Stimulated activated CD4-positive, alpha-beta T cell treated with anti-CD3 and anti-CD28 coated beads, Interleukin-1b, Interleukin-23, amount 100 ng/mL, for 48 hours (primary cell): ENCODE measurements at places on chromosomes 1 and 21.
A peak's percentile ranks its signal among the peaks of the same experiment; 100 is the strongest.

DNA sequence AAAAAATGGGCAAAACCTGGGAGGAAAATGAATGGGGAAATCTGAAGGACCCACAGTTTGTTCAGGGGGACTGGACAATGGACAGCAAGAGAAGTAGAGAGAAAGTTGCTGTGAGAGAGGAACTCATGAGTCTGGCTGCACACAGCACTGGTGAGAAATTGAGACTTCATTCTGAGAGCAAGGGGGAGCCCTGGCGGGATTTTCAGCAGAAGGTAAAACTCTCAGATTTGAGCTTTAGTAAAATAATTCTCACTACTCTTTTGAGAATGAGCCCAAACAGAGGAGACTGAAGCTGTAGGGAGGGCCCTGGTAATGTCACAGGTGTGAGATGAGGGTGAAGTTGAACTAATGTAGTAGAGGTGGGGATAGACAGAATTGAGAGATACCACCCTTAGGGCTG is 438.6 kb downstream of the OMA1 start:
- DNase-seq = no peak

DNA sequence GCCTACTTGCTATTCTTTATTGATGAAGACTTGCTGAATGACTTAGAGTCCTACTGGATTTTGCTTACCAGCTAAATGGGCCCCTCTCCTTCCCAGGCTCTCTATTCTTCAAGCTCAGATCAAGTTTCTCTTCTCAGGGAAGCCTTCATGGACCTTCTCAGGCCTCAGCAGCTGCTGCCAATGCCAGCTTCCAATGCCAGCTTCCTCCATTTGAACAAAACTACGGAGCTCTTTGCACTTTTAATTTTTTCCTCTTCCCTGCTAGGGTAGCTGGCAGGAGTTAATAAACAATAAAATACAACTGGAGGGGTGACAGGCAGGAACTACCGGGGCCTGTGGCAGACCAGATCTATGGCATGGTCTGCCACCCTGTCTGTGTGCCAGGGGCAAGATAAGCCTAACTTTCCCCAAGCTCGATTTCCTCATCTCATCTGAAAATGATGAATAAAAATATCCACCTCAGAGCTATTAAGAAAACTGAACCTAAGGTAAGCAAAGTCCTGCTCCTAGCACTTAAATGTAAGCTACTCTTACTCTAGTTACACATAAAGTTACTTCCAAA is 995 bp upstream of the IPO13 start:
- DNase-seq = no peak

GRCh38 chr21:42971897-42972275 is 2.5 kb upstream of the PKNOX1 start:
- DNase-seq = no peak

- DNase-seq = no peak
Measured at GRCh38 chr1:94925004-94925403, 1.9 kb downstream of the CNN3 start.

DNA sequence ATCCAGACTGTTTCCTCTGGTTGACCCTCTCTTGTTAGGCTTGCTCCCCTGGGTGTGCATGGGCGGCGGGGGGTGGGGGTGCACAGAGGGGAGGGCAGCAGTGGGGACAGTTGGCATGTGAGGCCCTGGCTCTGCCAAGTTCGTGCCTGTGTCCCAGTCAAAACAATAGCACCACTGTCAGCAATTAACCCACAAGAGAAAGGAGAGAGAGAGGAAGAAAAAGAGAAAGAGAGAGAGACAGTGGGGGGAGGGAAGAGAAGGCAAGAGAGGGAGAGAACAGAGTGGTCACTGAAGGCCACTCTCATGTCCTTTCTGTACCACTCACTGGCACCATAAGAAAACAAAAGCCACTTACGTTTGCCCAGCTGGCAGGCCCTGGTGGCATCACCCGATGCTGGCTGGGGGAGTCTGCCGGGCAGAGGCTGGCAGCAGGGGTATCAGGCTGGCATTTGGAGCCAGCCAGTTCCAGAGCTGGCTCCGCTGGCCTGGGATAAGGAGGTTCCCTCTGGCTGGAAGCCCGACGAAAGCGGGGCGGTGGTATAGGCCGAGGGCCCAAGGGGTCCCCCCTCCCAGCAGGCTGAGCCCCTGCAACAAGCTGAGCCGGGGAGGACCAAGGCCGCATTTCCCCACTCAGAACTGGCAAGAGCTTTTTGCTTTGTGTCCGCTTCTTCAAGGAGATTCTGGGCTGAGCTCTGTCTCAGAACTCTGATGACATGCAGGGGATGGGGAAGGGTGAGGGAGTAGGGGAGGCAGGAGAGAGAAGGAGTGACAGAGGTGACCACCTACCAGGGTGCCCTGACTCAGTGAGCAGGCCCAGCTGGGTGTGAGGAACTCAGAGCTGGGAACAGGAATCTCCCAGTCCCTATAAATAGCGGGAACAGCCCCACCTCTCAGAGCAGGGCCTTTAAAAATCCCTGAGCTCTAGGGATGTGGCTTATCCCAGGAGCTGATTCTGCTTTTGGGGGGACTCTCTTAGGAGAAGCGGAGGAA is 27.9 kb downstream of the PIK3C2B start:
- no peak for DNase-seq

- DNase-seq = peak; percentile 43
Measured at GRCh38 chr1:183989078-183989577, 48.4 kb downstream of the COLGALT2 start.

DNA sequence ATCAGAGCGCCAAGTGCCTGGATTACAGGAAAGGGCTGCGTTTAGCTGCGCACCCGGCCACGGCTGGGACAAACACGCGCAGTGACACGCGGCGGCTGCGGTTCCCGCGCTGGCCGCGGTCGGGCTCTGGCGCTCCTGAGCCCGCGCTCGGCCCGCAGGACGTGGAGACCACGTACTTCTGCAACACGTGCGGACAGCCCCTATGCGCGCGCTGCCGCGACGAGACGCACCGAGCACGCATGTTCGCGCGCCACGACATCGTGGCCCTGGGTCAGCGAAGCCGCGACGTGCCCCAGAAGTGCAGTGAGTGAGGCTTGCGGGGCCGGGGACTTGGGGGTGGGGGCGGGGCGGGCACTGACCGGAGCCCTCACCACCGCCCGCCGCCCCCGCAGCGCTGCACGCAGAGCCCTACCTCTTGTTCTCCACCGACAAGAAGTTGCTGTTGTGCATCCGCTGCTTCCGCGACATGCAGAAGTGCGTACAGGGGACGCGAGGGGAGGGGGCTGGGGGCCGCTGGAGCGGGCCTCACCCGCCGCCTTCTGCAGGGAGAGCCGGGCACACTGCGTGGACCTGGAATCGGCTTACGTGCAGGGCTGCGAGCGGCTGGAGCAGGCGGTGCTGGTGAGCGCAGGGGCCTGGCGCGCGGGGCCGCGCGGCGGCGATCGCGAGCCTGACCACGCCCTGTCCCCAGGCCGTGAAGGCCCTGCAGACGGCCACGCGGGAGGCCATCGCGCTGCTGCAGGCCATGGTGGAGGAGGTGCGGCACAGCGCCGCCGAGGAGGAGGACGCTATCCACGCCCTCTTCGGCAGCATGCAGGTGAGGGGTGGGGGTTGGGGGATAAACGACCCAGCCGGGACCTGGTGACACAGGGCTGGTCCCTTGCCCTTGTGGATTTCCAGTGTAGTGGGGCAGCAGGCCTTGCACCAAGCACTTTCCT is 3.1 kb downstream of the RNF207 start:
- DNase-seq = peak; percentile 32

GRCh38 chr1:19220991-19221390 is 10.9 kb upstream of the UBR4 start:
- DNase-seq = no peak

DNA sequence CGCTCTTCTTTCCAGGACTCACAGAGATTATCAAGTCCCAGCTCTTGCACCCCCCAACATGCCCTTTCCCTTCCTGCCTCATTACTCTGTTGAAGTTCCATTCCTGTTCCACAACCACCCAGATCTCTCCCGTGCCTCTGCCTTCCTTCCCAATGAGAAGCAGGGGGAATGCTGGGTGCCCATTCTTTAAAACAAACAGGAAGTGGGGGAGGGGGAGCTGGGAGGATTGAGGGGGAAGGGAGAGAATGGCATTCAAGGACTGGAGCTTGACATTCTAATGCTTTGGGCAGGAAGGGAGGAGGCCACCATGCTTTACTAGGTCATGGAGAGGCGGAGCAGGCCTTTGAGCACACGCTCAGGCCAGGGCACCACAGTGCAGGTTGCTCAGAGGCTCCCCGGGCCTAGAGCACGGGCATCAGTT is 150.3 kb upstream of the IRF2BP2 start:
- DNase-seq = no peak

- no peak for DNase-seq
Measured at GRCh38 chr1:64234714-64235113, 31.3 kb downstream of the UBE2U start.

- no peak for DNase-seq
Measured at GRCh38 chr21:25942135-25942534, 207.4 kb downstream of the GABPA start.

GRCh38 chr1:72023063-72023930 is 259.0 kb downstream of the NEGR1 start:
- no peak for DNase-seq

DNA sequence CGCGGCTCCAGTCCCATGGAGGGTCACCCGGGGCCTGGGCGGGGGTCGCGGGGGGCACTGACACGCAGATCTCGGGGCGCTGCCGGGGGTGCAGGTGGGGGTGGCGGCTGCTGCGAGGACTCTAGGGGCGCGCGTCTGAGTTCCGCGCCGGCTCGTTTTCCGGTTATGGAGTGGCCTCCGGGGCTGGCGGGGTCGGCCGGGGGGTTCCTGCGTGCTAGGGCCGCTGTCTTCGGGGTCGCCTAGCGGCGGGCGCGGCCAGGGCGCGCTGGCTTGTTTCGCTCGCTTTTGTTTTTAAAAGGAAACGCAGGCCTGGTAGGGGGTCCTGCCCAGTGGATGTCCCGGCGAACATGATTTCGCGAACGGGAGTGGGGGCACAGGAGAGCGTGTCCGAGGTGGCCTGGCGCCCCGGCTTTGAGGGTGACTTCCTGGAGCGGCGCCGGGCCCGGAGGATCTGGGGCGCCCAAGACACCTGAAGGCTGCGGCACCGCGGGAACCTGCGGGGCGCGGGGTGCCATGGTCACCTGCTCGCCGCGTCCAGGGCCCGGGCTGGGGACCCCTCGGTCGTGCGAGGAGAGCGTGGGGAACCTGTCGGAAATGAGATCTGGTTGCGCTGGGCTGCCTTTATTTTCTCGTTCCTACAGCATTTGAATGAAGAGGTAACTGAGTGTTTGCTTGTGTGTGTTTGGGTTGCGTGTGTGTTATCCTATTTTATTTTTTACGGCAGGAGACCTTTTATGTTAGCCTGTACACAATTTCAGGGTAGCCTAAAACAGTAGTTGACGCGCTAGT is 618 bp downstream of the ETS2 start:
- DNase-seq = peak; percentile 13

- no peak for DNase-seq
Measured at GRCh38 chr1:185288435-185288834, 28.6 kb downstream of the IVNS1ABP start.

- no peak for DNase-seq
Measured at GRCh38 chr21:41506611-41507520, 1.1 kb downstream of the TMPRSS2 start.

- no peak for DNase-seq
Measured at GRCh38 chr1:196152975-196153374, 455.3 kb downstream of the KCNT2 start.

DNA sequence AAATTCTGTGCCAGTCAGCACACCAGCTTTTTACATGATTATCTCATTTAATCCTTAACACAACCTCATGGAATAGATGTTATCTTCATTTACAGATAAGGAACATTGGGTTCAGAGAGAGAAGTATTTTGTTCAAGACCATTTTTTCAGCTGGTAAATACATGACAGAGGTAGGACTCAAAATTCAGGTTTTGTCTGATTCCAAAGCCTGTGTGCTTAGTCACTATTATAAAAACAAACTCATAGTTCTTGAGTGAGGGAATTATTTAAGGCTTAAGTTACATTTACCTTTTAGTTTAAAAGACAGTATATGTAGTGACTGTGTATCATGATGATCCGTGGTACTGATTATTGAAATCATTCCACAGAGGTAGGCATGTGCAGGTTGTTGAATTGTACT is 125.2 kb downstream of the MAGI3 start:
- no peak for DNase-seq

DNA sequence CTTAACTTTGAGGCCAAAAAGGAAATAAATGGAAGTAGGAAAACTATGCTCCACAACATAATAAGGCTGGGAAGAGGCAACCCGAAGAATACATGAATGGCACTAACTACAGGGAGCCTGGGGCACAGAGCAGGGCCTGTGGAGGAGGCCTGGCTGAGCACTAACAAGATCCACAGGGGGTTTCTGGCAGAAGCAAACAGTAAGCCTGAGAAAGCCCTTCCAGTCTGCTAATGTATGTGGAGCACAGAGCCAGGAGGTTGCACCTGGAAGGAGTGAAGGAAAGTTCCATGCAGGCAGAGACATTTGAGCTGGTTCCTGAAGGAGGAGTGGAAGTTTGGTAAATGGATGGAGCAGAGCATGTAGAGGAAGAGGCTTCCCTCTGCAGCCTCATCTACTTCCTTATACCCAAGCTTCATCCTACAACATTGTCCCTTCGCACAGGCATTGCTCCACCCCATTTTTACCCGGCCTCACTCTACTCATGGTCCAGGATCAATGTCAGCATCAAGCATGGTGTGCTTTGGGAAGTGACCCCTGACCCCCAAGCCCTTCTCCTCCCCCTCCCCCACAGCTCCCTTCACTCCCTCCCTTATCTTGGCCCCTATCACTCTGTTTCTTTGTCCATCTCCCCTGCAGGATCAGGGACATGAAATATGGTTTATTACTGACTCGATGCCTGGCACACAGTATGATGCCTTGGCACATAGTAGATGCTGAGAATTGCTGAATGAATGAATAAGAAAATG is 23.3 kb downstream of the SHISA4 start:
- DNase-seq = no peak

DNA sequence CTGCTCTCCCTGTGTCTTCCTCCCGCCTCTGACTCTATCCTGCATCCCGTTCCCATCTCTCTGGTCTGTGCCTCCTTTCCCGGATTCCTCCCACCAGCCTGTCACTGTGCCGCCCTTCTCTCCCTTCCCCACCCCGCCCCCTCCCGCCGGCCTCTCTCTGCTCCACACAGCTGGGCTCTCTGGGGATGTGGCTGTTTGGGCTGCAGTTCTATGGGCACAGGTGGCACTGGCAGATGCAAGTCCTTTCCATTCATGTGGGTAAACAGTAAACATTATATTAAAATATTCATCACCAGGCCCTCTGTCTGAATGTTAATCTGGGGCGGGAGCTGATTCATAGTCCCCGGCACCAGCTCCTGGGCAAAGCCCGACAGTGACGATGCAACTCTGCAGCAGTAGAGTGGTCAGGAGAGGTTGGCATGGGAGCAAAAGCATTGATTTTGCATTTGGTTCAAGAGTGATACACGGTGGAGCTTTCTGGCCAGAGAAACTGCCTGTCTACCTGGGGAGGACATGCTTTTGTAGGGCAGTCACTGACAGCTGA is 249.3 kb downstream of the TNR start:
- no peak for DNase-seq

- no peak for DNase-seq
Measured at GRCh38 chr1:160363951-160364735, 2.7 kb upstream of the NHLH1 start.

DNA sequence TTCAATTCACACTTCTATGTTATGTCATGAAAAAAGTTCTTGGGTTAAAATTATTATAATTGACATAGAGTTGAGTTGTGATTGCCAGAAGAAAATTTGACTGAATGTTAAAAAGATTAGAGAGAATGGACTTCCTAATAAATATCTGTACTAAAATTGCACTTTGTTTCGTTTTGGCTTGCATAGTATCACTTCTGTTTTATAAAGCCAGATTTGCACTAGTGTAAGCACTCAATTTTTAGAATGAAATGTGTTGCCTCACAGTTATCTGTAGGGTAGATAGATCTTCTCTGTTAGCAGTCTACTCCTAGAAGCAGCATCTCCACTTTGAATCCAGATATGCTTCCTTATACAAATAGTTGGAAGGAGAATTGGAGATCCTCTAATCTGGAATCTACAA is 95.2 kb upstream of the MPC2 start:
- no peak for DNase-seq
